ENCODE measurements at places on chromosomes 12 and 14.

- no peak for DNase-seq
Measured at GRCh38 chr14:69350892-69351291, 47.2 kb downstream of the ERH start.

DNA sequence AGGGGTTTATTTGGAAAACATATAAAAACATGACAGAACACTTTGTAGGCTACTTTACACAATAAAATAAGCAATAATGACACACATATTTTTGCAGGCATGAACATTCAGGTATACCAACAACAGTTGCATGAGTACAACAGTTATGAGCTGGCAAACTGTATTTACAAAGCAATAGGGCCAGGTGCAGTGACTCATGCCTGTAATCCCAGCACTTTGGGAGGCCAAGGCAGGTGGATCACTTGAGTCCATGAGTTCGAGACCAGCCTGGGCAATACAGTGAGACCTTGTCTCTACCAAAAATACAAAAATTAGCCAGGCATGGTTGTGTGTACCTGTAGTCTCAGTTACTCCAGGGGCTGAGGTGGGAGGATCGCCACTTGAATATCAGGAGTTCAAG is 101.1 kb downstream of the BMP4 start:
- DNase-seq, result no peak

DNA sequence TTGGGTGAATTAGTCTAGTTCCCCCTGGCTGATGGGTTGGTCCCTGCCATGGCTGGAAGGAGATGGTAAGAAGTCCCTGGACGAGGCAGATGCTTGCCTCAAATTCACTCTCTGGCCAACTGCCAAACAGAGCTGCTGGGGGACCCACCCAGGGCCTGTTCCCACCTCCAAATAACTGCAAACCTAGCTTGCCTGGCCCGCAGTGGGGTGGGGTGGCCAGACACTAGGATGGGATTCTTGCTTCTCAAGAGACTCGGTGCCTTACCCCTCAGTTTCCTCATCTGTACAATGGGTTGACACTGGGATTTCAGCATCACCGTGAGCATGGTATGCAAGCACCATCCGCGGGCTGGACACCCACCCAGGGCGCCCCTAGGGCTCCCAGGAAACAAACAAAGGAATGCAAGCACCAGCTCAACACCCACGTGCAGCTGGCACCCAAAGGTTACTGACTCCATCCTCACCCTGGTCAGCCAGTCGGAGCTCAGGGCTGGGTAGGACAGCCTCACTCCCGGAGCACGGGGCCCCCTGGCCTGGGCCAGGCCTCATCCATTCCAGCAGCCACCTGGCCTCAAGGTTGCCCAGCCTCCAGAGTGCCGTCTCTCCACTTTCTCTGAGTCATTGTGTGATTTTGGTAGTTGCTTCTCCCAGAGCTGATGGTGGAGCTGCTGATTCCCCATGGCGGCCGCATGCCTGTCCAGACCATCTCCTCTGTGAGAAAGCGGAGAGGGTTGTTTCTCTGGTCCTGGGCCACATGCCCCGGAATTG is 205.2 kb upstream of the RTL1 start:
- no peak for DNase-seq

DNA sequence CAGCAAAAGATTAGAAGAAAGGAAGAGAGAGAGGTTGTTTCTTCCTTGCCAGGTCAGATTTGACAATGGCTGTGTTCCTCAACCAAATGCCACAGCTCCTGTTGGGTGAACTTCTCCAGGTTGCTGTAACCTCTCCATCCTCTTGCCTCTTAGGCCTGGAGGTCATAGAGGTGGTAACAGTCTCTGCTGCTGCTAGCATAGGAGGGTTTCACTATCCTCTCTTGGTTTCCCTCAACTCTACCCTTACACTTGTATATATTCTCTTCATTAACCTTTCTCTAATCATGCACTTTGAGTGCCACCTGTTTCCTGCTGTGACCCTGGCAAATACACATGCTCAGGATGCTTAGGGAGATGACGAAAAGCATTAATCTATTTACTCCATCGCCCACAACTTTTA is 67.7 kb upstream of the HIF1A start:
- no peak for DNase-seq

- DNase-seq, result no peak
Measured at GRCh38 chr12:124549629-124550028, 17.8 kb downstream of the NCOR2 start.

- no peak for DNase-seq
Measured at GRCh38 chr12:52319097-52319496, 2.1 kb downstream of the KRT83 start.

GRCh38 chr14:76273346-76273745 is 102.6 kb upstream of the ESRRB start:
- no peak for DNase-seq

GRCh38 chr14:34137001-34137745 is 186.3 kb upstream of the EGLN3 start:
- no peak for DNase-seq

DNA sequence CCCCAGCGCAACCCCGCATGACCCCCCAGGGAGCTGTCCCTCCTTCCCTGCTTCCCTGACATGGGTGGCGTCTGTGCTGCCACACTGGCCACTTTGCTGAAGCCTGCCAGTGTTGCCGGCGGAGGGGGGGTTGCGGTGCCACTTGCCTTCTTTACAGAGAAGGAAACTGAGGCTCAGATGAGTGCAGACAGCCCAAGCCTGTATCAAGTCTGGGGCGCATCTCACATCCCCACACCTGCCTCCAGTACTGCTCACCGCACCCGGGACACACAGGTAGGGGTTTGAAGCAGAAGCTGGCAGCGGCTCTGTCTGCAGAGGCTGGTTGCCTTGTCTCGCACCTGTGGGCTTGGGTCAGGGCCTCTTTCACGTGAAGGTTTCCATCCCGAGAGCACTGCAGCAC is 104.7 kb upstream of the RTL1 start:
- DNase-seq, result no peak

GRCh38 chr12:15846887-15847286 is 35.3 kb upstream of the STRAP start:
- no peak for DNase-seq
